ENCODE measurements at places on chromosomes 2 and 18.

GRCh38 chr2:240183006-240183874, 42.8 kb upstream of the OTOS start:
- DNase-seq = no peak

DNA sequence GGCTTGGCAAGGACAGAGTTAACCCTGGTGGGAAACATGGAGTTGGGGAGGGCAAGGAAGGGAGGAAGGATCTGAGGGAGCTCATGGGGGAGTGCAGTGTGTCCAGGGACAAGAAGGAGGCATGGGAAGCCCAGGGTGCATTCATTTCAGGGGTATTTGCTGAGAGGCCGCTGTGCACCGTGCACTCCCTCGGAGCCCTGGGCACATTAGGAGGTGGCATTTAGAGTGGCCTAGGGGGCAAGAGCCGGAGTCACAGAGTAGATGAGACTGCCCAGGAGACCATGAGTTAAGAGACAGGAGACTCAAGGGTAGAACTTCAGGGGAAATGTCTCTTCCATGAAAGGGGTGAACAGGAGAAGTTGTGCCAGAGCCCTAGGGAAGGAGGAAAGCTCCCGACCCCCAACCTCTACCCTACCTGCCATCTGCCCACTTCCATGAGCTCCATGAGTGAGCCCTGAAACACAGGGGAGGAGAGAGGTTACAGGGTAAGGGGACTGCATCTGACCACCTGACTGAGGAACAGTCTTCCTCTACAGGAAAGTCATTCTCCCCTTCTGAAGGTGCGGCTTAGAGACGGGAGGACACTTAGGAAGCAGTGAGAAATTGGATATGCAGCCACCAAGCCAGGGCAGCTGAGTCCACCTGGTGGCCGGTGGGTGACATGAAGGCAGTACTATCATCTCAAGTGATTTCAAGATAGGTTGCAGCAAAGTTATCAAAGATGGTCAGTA, 58.5 kb upstream of the COPS8 start:
- DNase-seq = no peak

GRCh38 chr2:20185176-20186022, 39.5 kb downstream of the SDC1 start:
- no peak for DNase-seq

DNA sequence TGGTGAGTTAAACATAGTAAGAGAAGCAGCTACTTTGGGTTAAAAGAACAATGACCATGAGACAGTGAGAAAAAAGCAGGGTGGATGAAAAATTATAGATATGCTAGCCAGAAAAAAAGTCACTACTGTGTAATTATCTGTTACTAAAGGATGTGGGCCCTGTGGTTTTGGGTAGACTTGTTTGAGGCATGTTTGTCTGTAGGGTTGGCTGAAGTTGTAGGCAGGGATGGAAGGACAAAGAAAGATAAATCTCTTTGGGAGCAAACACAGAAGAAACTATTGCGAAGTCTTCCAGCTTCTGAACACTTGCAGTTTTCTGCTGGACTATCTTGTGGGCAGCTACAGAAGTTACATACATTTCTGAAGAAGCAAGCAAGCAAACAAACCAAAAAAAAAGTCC, 28.2 kb downstream of the RND3 start:
- no peak for DNase-seq

DNA sequence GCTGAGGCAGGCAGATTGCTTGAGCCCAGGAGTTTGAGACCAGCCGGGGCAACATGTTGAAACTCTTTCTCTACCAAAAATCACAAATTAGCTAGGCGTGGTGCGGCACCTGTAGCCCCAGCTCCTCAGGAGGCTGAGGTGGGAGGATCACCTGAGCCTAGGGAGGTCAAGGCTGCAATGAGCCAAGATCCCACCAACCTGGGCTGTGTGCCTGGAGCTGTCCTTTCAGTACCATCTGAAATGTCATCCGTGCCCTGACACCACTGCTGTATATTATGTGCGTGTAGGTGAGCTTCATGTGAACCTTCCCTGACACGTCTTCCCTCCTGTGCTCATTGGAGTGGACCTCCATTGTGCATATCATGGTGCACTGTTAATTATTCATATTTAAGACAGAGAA, 84.8 kb upstream of the HNRNPA3 start:
- DNase-seq = no peak

- DNase-seq = no peak
These were observed 45.7 kb downstream of the RRM2 start for GRCh38 chr2:10168221-10168620.

DNA sequence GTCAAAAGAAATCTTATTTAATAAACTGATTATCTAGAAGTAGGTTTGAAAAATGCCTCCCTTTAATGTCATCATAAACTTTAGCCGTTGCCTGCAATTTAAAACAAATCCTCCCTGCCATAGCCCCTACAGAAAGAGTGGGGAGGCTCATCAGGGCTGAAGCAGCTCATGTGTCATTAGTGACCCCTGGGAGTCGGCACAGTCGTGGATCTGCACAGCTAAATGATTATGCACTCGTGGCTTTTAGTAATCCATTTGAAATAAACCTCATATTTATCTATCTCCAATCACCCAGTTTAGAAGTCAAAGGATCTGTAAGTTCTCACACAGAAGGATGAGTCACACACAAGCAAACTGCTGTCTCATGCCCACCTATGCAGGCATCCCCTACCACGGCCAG, 277.3 kb downstream of the SS18 start:
- no peak for DNase-seq

- no peak for DNase-seq
These were observed 33.7 kb upstream of the MBOAT2 start for GRCh38 chr2:9037166-9037565.

- no peak for DNase-seq
These were observed 206.2 kb downstream of the RTP5 start for GRCh38 chr2:242075696-242076095.

DNA sequence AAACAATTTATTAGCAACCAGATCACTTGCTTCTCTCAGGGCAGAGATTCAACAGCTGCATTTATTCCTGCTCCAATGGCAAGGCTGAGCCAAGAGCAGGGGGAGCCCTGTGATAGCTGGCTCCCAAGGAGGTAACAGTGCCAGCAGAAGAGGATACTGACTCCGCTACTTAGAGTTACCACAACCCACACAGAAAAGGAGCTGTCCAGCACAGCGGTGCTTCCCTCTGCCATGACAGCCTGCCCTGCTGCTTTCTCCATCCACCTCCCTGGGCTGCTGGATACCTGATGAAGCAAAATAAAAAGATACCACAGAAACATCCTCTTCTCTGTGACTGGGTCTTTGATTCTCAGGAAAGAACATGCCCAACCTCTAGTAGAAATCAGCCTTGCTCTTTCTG, 467.2 kb downstream of the LRRTM4 start:
- DNase-seq = no peak
